ENCODE measurements at places on chromosomes 11 and 22. TPM values are rescaled to one million over a fixed set of nuclear protein-coding genes. Genes with fewer than 3 reads are reported as not detected.
A peak's percentile ranks its signal among the peaks of the same experiment; 100 is the strongest.

The CRYBA4 gene
- not detected for total RNA-seq

The LUZP2 gene
- total RNA-seq, result not detected

- H3K4me1 ChIP-seq, result no peaks in the 10 kb centered on the region
- no peak overlapping the region for H3K4me3 ChIP-seq
- H3K27me3 ChIP-seq, result no peaks in the 10 kb centered on the region
These were observed 1558.6 kb upstream of the RAG2 start for GRCh38 chr11:38156495-38157146.

DNA sequence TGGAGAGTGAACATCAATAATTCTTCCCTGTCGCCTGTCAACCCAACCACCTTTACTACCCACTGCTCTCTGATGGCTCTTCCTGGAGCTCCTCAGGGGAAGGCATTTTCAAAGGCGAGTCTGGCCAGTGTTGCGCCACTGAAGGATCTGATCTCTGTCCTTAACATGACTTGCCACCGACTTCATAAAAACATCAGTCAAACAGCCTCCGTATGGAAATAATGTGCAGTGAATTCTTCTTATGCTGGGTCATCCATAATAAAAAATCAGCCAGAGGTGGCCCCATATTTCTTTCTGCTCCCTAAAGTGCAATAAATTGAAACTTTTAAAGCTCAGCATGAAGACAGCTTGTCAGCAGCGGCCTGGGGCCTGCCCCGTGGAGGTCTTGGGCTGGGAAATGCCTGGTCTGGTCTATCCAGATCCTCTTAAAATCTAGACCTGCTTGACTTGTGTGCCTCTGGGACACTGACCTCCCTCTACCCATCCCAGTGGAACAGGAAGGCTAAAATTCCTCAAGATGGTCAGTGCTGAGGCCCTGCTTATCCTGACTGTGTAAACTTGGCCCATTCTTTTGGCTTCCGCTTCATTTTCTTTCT is 199.5 kb downstream of the MYO18B start:
- H3K4me1 ChIP-seq, result peaks cover 25% of the 10 kb centered on the region
- peak overlapping the region; percentile 18 for H3K27ac ChIP-seq
- H3K4me3 ChIP-seq, result no peak overlapping the region
- no peaks in the 10 kb centered on the region for H3K36me3 ChIP-seq
- no peaks in the 10 kb centered on the region for H3K27me3 ChIP-seq
- no peak for DNase-seq

- no peak overlapping the region for H3K4me3 ChIP-seq
- no peak overlapping the region for H3K27ac ChIP-seq
- no peaks in the 10 kb centered on the region for H3K27me3 ChIP-seq
- H3K36me3 ChIP-seq, result peaks cover 83% of the 10 kb centered on the region
These were observed 11.2 kb downstream of the DPP3 start for GRCh38 chr11:66491315-66491935.

- no peak overlapping the region for H3K4me3 ChIP-seq
- H3K4me1 ChIP-seq, result peaks cover 32% of the 10 kb centered on the region
- no peaks in the 10 kb centered on the region for H3K27me3 ChIP-seq
- no peak for DNase-seq
These were observed 6.6 kb downstream of the SMARCB1 start for GRCh38 chr22:23793326-23793725.
